ENCODE measurements at places on chromosomes 6 and 20.

DNA sequence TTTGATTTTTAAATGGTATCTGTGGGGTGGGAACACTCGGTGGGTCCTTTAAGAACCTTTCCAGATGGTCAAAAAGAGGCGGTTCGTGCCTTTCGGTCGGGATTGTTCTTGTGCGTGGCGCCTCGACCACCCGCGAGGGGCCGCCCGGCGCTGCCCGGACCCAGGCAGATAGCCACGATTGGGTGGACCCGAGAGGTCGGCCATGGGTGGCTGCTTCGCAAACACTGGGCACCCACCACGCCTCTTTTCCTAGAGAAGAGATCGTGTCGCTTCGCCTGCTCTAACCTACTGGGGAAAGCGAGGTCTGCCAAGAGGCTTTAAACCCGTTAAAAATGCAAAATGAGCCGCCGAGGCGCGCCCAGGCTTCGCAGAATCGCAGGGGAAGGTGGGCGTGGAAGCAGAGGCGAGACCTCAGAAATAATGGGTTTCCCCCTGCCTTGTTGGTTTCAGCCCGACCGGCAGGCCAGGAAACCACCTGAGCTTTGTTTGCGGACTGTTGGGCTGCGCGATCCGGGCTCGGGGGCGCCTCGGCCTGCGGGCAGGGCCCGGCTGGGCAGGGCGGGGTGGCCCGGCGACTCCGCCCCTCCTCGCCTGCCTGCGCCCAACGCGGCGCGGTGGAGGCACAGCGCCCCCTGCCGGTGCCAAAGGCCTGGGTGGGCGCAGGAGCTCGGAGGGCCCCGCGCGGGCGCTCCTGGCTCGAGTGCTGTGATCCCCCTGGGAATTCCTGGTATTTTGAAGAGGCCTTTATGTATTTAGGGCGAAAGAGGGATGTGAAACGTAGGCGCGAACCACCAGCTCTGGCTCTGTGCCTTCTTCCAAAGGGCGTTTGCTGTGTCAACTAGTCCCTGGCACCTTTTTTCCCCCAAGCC, 1.6 kb downstream of the MARCKS start:
- peak; percentile 26 for DNase-seq

DNA sequence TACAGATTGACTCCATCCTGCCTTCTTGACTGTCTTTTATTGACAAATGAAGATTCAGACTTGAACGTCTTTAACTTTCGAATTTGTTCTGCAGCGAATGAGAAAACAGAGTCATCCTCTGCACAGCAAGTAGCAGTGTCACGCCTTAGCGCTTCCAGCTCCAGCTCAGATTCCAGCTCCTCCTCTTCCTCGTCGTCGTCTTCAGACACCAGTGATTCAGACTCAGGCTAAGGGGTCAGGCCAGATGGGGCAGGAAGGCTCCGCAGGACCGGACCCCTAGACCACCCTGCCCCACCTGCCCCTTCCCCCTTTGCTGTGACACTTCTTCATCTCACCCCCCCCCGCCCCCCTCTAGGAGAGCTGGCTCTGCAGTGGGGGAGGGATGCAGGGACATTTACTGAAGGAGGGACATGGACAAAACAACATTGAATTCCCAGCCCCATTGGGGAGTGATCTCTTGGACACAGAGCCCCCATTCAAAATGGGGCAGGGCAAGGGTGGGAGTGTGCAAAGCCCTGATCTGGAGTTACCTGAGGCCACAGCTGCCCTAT, 12.2 kb downstream of the BRD2 start:
- no peak for DNase-seq

DNA sequence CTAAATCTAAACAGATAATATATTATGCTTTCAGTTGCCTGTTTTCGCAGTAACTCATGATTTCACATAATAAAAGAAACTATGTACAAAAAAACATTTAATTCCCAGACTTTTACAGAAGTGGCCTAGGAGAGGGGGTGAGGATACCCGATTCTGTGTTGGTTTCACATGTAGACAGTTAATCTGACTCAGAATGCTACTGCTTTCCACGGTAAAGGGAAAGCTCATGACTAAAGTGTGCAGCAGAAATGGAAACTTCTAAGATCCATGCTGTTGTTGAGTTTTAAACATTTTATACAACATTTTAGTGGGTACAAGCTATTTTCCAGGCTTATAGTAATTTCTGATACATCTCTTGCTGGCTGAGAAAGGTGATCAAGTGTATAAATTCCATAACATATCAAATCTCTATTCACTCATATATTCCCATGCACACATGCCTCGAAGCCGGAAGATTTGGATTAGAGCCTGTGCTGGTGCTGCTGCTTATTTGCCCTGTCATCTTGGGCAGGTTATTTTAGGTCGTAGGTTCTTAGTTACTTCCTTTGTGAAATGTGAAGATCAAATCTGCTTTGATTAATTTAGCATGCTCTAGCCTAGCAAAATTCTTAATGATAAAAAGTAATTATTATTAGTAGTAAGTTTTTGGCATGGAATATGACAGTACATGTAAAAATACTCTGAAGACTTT, 896.7 kb upstream of the MAP3K7 start:
- no peak for DNase-seq

- DNase-seq = no peak
These were observed 722.2 kb upstream of the CHD6 start for GRCh38 chr20:42340368-42340767.

DNA sequence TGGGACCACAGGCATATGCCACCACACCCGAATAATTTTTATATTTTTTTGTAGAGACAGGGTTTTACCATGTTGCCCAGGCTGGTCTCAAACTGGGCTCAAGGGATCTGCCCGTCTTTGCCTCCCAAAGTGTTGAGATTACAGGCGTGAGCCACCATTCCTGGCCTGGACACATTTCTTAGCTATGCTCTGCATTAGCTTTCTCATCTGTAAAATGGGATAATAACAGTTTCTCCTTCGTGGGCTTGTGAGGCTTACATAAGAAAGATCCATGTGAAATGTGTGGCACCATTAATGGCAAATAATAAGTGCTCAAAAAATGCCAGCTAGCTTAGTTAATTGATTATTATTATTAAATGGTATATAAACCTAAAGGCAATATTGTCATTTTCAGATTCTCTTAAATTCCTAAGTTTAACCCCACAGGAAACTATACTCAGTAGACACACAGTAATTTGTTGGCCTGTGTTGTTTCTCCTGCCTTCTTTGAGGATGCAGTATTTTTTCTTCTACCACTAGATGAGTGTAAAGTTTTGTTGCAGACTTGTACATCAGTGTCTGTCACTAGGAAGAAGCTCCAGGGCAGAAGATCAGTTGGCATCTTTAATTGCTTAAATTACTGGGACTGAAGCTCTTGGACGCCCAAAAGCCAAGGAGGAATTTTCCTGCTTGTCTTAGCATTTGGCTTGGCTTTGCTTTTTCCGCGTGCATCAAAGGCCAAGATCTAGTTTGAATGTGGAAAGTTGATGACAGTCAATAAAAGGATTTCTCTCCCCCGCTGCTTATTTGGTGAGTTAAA, 162.3 kb upstream of the ZNF217 start:
- no peak for DNase-seq

GRCh38 chr6:170177772-170178560, 112.9 kb downstream of the DLL1 start:
- no peak for DNase-seq

DNA sequence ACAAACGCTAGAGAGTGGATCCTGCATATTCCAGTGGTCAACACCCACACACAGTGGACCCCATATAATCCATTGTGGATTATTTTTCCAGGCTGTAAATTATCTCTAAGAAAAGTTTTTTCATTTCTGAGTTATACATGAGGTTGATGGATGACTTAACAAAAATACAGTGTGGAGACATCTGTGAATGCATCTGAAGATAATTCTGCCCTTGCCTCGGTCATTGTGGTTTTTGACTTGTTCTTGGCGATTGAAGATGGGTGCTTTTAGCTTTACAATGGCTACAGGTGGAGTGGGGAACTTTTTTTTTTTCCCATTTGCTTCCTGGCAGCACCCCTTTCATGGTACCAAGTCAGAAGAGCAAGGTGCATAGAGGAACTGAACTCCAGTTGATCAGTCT, 242.7 kb downstream of the MYLK4 start:
- no peak for DNase-seq

DNA sequence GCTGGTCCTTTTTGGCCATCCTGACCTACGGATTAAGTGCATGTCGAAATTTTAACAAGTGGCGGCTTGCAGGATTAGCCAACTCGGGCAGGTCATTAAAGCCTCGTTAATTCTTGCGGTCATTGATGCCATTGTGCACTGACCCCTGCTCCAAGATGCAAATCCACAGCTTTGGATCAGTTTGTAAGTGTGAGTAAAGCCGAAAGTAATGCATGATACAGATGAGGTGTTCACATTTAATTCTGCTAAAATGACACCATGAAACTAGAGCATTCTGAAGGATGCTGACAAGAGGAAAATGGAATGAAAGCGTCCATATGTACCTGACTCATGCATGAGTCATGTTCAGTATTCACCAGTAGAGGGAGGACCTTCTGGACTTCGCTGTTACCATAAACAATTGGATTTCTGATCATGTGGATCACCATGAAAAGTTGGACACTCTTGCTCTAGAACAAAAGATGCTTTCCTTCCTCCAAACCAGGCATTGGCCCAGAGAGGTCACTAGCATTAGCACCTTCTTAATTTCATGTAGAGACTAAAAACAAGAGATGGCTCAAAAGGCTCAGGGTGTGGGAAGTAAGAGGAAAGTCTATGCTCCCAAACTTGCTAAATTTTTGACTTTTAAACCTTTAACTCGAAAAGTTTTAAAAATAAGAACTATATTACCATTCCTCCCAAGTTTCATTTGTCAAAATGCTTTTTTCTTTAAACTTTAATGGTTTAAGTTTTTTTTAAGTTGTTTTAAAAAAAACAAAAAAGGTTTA, 48.0 kb downstream of the MUC22 start:
- no peak for DNase-seq

- no peak for DNase-seq
These were observed 313.9 kb upstream of the SOX4 start for GRCh38 chr6:21279619-21280018.

All from NCI-H2081 treated with DMSO at 0.1 percent for 48 hours (cell line).